Activated T-cell treated with anti-CD3 and anti-CD28 coated beads for 24 hours (primary cell): ENCODE measurements at places on chromosomes 2 and 18.

DNA sequence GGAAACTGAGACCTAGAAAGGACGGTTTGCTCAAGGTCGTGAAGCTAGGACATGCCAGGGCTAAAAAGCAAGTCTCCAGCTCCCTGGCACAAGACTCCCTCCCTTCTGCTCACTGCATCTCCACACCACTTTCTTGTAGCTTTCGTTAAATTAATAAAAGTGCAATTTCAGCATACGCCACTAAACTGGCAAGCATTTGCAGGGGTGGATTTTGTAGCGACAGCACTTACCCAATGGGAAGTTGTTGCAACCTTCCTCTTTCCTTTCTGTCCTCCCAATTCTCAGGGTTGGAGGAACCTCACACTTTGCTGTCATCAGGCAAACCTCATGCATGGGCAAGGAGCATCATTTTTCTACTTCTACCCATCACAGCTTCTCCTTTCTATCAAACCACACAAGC, 7.4 kb upstream of the RHOB start:
- no peak for DNase-seq

- no peak for DNase-seq
These were observed 985.5 kb upstream of the POU3F3 start for GRCh38 chr2:103868396-103868795.

GRCh38 chr2:119223521-119224390, at the start of gene STEAP3:
TSS of gene STEAP3 (plus strand) at chr2:119223834. CDS start at chr2:119231013, 7,179 bp downstream.
- DNase-seq: no peak

DNA sequence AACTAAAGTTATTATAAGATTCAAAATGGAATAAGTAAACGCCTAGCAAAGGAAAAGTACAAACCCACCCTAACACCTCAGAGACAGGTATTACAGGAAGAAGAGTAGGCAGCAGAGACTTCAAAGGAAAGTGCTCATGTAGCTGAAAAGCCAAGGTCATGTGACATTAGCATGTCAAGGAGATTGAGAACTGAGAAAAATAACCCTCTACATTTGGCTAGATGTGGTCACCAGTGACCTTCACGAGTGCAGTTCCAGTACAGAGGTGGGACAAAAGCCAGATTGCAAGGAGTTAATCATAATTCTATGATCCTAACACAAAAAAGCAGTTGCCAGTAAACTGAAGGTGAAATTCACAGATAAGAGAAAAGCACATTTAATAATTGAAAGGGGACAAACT, 252.7 kb downstream of the ZEB2 start:
- DNase-seq: no peak

DNA sequence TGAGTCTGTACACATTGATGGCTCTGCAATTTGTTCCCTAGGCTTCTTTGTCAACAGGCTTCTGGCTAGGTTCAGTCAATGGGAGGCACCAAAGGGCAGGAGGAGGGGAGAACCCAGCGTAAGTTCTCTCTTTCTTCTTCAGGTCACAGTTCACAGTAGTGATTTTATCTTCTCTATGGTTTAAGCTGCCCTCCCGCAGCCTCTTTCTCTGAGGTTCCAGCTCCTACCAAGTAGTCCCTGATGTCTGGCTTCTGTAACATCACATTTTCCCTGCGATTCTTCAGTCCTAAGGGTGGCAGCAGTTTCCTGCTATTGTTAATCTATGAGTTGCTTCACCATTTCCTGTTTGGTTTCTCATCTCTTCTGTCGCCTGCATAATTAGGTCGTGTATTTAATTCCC, 107.4 kb downstream of the CPO start:
- DNase-seq: peak; percentile 29

- DNase-seq: no peak
These were observed 165.5 kb downstream of the TMEM247 start for GRCh38 chr2:46644690-46645385.

DNA sequence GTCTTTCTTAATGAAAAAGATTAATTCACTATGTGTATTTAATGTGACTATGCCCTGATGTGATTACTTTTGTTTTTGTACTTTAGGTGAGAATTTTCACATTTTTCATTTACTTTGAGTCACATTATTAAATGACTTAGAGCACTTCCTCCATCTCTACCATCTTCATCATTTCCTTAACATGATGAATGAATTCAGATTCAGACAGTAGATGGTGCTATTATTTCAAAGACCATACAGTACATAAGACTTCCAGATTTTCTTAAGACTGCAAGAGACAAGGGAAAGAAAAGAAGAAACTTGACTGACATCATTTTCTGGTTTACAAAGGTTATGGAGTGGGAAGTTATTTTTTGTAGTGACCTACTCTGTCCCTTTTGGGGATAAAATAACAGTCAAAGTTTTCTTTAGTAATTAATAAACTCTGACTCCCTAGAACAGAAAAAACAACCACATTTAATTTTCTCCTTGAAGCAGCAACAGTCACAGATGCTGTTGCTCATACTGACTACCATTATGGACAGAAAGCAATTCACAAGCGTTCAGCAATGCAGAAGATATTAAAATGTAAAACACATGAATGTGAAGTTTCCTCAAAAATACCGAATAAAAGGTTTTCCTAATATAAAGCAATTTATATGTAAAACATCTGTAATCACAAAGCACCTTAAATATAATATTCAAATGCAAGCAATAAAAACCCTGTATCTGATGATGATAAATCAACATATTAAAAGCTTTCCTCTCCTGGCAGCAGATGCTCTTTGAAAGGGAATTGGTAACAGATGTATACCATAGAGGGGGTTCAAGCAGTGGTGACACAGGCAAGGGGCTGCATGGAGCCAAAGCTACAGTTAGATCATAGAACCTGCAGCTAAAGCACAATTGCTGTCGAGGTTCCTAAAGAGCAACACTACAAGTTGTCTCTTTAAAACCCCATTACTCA, 1010.9 kb upstream of the NXPH2 start:
- no peak for DNase-seq

GRCh38 chr2:156800781-156801361, 364.7 kb downstream of the GPD2 start:
- DNase-seq: no peak

DNA sequence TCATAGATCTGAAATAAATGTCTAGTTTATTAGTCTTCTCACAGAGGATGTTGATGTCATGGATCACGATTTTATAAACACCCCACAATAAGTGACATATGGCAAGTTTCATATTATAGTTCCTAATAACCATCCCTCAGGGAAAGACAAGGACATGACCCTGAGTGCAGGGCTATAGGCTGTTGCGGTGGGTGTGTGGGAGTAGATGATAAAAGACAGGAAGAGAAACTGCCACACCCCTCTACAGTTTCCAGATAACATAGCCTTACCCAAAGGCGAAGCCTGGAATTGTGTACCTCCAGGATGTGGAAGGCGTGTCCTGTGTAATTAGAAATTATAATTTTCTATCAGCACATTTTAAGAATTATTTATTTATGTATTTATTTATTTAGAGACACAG, 2.4 kb upstream of the NEDD4L start:
- DNase-seq: no peak

GRCh38 chr2:9831670-9832069, 11.6 kb upstream of the TAF1B start:
- no peak for DNase-seq

GRCh38 chr18:3456686-3457069, 6.7 kb downstream of the TGIF1 start:
- DNase-seq: no peak

DNA sequence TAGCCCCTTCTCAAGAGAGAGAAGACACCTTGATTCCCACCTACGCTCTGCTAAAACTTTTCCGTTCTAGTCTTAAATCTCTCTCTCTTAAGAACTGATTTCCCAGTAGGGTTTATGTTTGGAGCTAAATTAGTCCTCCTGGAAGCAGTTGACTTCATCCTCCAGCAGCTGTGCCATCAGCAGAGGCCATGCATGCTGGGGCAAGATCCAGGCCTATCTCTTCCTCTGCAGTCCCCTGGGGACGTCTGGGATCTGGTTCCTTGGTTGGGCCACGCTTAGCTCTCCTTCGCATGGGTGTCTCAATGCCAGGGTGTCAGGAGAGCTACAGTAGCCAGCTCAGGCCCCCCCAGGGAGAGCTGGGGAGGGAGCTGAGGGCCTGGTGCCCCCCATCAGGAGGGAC, 49.7 kb downstream of the HPCAL1 start:
- no peak for DNase-seq

DNA sequence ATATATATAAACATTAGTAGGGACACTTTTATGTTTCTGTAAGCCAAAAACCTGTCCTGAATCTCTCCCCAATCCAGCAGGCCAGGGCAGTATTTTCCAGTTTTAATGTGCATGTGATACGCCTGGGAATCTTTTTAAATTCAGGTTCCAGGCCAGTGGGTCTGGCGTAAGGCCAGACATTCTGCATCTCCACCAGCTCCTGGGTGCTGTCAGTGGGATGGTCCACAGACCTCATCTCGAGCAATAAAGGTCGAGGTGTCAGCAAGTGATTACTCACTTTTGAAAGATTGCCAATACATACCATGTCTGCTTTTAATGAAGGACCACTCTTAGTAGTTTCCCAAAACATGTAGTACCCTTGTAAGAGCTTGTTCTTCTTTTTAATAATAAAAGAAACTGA, 189.9 kb upstream of the SH3BP4 start:
- DNase-seq: no peak

DNA sequence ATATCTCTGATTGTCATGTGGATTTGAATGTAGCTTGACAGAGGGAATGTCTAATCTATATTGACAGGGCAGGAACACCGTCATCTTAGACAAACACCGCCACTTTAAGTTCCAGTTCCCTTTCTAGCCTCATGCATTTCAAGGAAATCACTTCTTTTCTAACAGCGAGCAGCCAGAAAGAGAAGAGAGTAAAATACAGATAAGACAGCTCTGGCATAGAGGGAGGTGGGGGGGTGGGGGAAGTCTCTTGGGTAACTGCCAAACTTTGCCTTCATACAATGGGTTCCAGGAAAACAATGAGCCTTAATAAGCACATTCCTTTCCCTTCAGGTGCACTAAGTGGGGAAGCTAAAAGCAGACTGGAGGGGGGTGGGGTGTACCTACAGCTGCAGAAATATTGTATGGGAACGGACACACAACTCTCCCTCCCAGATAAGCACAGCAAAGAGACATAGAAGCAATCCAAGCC, 37.2 kb downstream of the CASP10 start:
- DNase-seq: no peak

DNA sequence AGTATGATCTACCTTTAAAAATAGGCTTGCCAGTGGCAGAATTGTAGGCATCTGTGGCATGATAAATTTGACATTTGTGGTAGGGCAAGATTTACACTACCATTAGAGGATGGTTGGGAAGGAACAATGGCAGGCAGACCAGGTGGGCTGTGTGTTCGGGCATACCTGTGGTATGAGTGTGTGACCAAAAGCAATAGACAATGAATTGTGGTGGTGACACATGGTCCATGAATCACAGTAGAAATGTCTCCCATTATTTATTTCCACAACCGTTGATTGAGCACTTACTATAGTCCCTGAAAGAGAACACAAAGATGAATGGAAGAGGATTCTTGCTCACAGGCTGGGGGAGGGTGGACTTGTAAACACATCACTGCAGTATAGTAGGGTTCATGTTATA, 29.9 kb upstream of the RUFY4 start:
- DNase-seq: no peak

- no peak for DNase-seq
These were observed 3.0 kb downstream of the EVX2 start for GRCh38 chr2:176080540-176081375.

DNA sequence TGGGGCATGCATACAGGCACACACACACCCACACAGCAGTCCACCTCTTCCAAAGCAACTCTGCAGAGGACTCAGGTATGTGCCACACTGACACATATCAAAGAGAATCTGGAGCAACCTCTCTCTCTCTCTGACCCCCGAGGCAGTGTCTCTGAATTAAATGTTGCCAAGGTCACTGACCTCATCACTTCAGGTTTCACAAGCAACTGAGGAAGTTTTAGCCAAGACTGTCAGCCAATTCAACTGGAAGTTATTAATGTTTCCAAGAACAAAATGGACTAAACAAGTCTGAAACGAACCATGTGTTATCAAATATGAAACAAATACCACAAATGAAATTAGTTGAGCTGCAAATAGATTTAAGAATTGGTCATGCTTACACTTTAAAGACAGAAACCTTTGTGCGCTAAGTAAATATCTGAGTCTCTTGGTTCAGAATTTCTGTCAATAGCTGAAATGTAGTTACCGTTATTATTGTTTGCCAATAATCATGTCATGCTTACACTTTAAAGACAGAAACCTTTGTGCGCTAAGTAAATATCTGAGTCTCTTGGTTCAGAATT, 86.1 kb downstream of the SLC25A12 start:
- DNase-seq: no peak

DNA sequence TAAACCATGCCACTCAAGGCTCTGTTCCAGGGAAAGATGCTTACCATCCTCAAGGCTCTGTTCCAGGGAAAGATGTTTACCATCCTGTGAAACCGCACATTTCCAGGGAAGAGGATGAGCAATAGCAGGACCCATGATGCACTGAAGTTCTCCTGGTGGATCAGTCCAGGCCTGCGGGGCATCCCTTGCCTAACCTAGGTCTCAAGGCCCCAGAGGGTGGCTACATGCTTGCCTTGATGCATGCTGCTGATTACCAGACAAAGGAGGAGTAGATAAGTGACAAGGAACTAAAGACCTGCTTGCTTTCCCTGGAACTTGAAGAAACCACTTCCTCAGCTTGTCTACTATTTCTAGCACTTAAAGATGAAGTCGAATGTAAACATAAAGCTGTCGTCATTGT, 111.0 kb upstream of the LINC00305 start:
- no peak for DNase-seq

- DNase-seq: no peak
These were observed 151.7 kb upstream of the POU3F3 start for GRCh38 chr2:104702031-104702850.

GRCh38 chr2:158395166-158395565, 61.4 kb downstream of the CCDC148 start:
- DNase-seq: no peak

DNA sequence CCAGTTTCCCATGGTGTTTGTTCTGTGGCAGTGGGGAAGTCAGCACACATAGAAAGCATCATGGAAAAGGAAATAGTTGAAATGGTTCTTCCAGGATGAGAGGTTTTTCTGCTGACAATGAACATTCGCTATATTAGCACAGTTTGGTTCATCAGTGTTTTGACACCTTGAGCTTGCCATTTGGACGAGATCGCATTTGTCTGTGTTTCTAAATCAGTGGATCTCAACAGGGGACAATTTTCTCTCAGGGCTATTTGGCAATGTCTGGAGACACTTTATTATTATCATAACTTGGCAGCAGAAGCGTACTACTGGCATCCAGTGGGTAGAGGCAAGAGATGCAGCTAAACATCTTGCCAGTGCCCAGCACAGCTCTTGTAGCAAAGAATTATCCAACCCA, 74.6 kb downstream of the CD8B2 start:
- no peak for DNase-seq

- no peak for DNase-seq
These were observed 36.3 kb upstream of the ACVR2A start for GRCh38 chr2:147808520-147808919.

GRCh38 chr2:54770211-54770610, 46.7 kb downstream of the EML6 start:
- DNase-seq: no peak

- DNase-seq: no peak
These were observed 94.6 kb upstream of the SMAD2 start for GRCh38 chr18:48024881-48025660.
